T-helper 9 cell (primary cell): ENCODE measurements at places on chromosomes 16 and 17.

DNA sequence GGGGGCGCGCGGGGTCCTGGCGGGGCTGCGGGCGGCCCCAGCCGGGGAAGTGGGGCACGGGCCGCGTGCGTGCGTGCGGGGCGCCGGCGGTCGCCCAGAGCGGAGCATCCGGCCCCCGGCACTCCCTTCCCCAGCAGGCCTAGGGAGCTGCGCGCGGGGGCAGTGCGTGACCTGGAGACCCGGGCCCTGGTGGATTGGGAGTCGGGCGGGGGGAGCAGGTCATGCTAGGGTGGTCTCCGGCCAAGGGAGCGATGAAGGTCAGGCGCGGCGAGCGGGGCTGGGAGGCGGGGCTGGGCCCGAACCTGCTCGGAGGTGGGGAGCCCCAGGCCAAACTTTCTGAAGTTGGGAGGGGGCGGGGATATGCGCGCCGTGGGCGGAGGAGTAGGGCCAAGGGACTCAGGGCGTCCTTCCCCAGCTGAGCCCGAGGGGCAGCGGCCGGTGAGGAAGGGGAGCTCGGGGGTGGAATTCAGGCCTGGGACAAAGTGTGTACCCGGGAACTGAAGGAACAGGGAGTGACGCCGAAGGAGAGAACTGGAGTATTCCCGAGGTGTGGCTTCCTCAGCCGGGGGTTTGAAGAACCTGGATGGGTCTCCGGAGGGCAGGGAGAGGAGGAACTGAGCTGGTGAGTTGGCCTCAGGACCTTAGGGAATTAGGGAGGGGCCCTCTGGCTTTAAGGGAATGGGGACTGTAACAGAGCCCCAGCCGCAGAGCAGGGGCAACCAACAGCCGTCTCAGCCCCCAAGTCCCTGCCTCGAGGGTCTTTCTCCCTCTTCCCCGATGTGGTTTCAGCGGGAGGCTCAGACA, 589 bp downstream of the XYLT2 start:
- peak; percentile 25 for DNase-seq

- DNase-seq: no peak
These were observed 79.0 kb upstream of the CACNG5 start for GRCh38 chr17:66755944-66756290.

GRCh38 chr16:11755022-11755760, 12.5 kb upstream of the TXNDC11 start:
- DNase-seq: no peak

GRCh38 chr16:66115373-66115772, 251.1 kb upstream of the CDH5 start:
- no peak for DNase-seq

DNA sequence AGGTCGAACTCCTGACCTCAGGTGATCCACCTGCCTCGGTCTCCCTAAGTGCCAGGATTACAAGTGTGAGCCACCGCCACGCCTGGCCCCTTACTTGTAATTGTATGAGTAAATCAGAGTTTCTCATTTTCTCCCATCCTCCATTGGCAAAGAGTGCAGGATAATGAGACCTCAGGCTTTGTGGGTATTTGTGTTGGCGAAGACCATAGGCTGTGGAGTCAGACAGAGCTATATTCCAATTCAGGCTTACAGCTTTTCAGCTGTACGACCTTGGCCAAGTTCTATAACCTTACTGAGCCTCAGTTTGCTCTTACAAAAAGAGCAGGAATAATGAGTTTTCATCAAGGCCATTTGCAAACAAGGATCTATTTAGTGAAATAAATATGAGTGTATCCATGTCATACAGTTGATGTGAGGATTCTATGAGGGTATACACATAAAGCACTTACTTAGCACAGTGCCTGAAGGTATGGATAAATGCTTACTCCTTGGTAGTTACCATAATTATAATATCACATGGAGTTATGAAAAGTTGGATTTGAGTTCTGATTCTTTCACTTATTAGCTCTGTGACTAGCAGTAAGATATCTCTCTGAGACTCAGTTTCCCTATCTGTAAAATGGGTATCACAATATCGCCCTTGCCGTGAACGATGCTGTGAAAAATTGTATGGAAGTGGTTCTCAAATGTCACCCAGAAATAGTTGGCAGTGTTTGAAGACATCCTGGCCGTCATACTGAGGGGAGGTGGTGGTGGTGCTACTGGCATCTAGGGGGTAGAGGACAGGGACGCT, 25.6 kb upstream of the CPPED1 start:
- DNase-seq: no peak
